NCI-H1105 (cell line): ENCODE measurements at places on chromosomes 4 and X.

DNA sequence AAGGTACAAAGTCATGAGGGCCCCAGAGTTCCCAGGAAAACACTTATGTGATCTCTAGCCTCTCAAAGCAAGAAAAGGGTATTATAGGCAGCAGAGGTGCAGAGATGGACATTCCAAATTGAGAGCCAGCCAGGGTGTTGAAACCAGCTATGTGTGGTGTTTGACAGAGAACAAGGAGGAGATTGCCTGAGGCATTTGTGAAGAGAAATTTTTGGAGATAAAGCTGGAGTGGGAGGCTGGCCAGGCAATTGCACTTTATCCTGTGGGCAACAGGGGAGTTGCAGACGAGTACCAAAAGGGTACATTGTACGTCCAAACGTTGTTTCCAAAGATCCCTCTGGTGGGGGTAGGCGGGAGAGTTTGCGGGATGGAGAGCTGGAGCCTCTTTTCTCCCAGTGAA, 2.5 kb upstream of the GABRE start:
- no peak for DNase-seq

GRCh38 chr4:119124352-119124751, 11.3 kb upstream of the MYOZ2 start:
- DNase-seq = no peak

DNA sequence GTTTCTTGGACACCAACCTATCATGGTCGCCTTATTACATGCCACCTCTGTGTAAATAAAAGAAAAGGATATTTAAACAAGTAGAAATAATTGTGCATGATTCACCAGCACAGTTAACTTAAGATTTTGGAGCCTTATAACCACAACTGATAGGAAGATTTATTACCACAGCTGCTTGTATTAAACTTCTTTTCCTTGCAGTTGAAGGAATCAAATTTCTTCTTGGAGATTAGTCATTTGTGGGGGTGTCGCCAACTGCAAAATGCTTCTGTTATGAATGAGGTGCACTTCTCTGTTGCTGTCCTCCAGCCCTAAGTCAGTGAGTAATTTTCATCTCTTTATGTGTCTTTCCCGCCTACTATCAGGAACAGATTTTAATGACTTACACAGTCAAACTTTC, 73.3 kb downstream of the OR13H1 start:
- no peak for DNase-seq

- no peak for DNase-seq
Observed at GRCh38 chr4:25970226-25970675, 56.2 kb downstream of the SMIM20 start.

- no peak for DNase-seq
Observed at GRCh38 chrX:40933706-40934425, 151.4 kb upstream of the USP9X start.

- peak; percentile 31 for DNase-seq
Observed at GRCh38 chr4:20983763-20984575, 283.7 kb downstream of the PACRGL start.

DNA sequence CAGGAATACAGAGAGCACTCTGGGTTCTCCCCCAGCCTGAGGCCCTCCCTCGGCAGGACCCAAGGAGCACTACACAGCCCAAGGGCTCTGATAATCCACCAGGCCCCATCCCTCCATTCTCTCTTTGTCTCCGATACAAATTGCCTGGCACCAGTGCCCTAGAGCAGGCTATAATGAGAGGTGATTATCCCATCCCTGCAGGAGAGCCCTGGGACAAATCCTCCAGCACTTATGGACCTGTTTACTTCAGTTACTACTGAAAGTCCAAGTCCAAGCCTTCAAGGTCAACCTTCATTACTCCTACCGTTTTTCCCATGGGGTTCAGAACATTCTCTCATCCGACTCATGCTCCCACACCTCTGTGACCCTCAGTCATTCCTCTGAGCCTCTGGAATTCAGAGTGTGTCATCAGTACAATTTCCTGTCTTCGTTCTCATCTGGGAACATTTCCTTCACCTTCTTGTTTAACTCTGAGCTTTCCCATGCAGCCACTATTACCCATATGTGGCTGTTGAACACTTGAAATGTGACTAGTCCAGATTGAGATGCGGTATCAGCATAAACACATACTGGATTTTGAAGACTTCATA, 299.0 kb downstream of the RAPGEF2 start:
- DNase-seq = no peak
